ENCODE measurements at places on chromosomes 12 and 14. TPM values are rescaled to one million over a fixed set of nuclear protein-coding genes. Genes with fewer than 3 reads are reported as not detected.

DNA sequence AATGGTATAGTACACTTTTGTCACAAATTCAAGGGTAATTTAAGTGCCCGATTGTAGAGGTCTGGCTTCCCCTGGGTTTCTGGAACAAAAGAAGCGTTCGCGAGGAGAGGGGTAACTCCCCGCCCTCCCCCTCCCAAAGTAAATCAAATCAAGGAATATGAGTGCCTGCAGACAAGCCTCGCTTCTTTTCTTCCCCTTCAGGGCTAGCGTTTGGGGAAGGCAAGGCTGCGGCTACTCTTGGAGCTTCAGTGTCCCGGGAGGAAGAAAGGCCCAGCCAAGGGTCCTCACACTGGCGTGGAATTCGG, 456 bp upstream of the TMPO start:
- no peak for DNase-seq

DNA sequence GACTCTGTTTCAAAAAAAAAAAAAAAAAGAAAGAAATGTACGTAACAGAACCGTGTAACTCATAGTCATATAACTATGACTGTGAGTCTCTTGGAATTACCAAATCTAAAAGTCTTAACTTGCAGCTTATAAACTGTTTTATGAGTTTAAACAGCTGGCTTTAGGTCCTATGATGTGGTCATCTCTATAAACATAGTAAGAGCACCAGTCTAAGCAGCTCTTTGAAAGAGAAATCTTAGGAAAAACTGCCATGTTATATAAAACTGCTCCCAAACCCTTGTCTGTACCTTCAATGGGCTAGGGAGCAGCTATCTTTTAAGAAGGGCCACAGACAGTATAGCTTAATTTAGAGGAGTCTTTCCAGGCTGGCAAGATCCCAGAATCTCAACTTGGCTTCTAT, 115.5 kb upstream of the AEBP2 start:
- DNase-seq: no peak

DNA sequence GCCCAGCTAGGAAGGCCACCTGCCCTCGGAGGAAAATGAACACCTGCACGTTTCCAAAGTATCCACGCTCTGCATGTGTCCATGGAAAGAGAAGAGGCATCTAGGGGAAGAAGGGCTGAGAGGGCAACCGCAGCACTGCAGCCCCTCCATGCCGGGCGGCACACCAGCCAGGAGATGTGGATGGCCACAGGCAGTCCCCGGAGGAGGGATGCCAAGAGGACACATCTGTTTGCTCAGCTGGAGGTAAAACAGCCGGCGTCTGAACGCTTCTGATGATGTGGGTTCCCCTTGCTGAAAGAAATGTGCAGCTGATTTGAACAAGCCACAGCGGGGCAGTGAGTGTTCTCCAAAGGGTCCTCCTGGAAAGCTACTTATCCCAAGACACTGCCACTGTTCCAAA, 34.0 kb downstream of the CHGA start:
- DNase-seq: no peak

- DNase-seq: no peak
Measured at GRCh38 chr14:23483236-23483854, 13.8 kb downstream of the NGDN start.

DNA sequence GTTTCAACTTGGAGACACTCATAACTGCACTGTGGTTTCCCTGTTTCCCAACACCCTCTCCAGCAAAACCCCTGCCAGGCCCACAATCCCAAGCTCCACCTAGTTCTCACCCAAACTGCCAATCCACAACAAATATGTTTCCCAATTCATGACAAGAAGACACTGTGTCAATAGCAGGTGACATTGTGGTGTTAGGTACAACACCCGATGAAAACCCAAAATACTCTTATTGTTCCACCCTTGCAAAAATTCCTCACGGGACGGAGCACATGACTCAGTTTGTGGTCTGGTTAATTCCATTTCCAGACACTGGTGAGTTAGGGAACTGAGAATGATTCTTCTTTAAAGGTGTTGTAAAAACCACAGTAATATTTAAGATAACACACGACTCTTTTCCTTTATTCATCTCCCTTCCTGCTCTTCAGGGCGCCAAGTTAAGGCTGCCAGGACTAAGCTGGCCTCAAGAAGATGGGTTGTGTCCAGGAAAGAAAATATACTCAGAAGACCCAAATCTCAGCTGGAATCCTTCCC, 735.5 kb downstream of the MED13L start:
- no peak for DNase-seq

DNA sequence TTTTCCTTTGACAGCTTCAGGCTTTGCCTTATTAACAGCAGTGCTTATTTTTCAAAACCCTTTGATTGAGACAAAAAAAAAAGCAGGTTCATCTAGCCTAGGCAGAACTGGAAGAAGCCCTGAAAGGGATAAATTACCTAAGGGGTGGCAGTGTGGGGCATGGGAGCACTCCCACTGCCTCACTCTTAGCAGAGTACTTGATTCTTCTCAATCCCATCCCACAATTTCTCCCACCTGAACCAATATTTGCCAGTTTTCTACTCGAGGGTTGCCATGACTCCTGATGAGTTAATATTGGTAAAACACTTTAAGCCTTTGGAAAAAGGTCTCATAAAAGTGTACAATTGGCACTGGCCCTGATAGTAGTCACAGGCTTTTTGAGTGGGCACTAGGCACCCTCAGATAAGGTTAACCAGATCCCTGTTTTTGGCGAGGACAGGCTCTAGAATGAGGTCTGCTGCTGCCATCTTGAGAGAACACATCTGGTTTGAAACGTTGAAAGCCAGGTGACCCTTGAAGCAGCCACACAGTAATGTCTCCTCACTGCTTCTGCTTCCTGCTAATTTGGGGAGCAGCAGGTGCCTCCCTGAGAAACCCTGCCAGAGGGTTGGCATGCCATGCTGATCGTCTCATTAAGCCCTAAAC, 320.0 kb downstream of the RAD51B start:
- DNase-seq: no peak

MMP19 gene
- 12.6 TPM for total RNA-seq

HOXC4 gene
- 13.1 TPM for total RNA-seq
